ENCODE measurements at places on chromosomes 7 and 10.

- DNase-seq: peak; percentile 34
Observed at GRCh38 chr7:143305423-143306070, 10.4 kb upstream of the CLCN1 start.

DNA sequence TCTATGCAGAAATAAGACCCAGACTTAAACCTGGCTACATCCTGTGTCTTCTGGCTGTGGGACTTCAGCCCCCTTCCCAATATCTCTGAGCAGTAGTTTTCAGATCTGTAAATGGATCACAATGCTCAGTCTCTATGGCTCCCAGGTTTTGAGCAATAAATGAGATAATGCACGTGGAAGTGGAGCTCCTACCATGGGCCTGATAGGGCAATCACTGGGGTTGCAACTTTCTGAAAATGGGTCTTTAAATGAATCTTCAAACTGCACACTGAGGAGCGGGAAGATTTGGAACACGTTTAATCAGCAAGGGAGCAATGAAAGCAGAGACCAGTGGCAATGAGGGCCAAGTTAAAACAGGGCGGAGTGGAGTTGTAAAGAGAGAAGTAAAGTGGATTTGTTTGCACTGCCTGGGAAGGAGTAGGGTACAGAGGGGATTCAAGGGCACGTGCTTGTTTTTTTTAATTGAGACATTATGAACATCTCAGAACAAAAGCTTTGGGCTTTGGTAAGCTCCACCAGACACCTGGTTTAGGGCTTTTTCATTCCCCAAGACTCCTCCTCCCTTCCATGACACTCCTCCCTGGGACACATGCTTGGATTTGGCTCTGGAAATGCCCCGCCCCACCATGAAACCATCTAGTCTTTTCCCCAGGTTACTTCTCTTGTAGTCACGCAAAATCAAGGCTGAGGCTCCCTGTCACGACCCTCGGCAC lies 42.7 kb downstream of the PAPSS2 start:
- no peak for DNase-seq

- no peak for DNase-seq
Observed at GRCh38 chr10:25952857-25953256, 18.8 kb downstream of the MYO3A start.

DNA sequence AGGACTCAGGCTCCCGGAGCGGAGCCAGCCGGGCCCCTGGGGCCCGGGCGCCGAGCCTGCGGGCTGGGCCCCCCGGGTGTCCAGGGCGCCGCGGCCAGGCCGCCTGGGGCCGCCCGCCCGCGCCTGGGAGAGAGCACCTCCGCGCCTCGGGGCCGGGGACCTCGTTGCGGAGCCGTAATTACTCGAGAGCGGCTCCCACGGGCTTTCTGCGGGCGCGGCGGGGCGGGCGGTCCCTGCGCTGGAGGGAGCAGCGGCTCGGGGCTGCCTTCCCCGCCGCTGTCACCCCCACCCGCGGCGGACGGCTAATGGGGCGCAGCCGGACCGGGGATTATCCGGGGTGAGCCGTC lies 1.5 kb downstream of the GNB2 start:
- DNase-seq: peak; percentile 52

- no peak for DNase-seq
Observed at GRCh38 chr7:33630359-33630758, 275.0 kb upstream of the BMPER start.
